ENCODE measurements at places on chromosomes 5 and 9.

GRCh38 chr9:133246562-133246961 lies 28.4 kb downstream of the ABO start:
- DNase-seq = no peak

DNA sequence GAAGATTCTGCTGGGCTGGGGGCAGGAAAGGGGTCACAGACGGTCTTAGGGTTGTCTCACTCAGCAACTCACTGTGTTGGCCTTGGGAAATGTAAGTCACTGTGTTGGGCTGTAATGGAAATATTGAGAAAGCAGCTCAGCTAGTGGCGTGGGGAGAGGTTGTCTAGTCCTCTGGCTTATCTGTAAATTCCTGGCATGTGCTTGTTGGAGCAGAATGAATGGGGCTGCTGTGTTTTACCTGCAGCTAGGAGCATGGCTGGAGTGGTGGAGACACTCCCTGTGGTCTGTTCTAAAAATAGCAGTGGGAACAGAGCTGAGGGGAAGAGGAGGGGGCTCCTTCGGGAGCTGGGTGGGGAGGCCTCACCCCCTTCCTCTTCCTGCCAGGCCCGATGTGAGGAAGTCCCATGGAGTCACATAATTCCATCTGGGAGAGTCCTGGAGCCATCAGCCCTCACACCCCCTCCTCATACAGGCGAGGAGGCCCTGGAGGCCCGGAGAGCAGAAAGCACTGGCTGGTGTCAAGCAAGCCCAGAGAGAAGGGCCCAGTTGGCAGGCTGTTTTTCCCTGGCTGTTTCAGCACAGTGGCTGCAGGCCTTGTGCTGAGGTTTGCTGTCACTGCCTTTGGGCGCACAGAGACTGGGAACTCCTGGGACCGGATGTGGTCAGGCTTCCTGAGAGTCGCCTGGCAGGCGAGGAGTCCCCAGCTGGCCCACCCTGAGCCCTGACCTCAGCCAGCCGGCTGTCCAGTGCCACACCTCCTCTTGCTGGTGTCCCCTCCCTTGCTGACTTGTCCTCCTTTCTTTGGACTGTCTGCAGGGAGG lies 84.9 kb downstream of the RGS3 start:
- DNase-seq = peak; percentile 14

DNA sequence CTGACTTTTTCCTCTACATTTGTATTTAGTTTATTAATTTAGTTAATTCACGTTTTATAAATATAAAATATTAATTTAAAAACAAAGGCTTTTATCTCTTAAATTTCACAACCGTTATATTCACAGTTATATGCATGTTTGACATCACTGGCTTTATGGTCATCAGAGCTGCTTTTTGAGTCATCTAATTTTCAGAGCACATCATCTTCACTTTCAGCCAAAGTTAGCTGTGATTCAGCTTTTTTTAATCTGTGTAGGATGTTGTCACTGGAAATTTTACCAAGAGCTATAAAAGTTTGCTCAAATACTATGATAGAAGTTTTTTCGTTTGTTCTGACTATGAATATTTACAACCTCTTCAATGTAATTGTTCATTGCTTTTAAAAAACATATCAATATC lies 12.4 kb downstream of the CDC37L1 start:
- DNase-seq = no peak

- peak; percentile 2 for DNase-seq
These were observed 38.1 kb downstream of the BASP1 start for GRCh38 chr5:17255471-17256021.

- DNase-seq = no peak
These were observed 203.7 kb downstream of the NXNL2 start for GRCh38 chr9:88738709-88739108.

DNA sequence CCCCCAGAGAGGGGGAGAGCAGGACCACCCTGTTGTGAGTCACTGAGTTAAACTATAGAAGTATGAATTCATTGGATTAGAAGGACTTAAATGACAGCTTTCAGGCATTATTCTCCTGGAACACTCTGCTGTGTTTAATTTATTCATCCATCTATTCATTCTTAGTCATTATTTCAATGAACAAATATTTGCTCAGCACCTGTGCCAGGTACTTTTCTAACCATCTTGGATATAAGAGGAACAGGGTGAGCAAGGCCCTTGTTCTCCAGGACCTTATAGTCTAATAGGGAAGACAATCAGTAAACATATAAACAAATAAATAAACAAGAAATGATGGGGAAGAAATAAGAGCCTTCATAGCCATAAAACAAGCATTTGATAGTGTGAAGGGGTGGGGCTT lies 483.9 kb upstream of the BRINP1 start:
- DNase-seq = no peak

DNA sequence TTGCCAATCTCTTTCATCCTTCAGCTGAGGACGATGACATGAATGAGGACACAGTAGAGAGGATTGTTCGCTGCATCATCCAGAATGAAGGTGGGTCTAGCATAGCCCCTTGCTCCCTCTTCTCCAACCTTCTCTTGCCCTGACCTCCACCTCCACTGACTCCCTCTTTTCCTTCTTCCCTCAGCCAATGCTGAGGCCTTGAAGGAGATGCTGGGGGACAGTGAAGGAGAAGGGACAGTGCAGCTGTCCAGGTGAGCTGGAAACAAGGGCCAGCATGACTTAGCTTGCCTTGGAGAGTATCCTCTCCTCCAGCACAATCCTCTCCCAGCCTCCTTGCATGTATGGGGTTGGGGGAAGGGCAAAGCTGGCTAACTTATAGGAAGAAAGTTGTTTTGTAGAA lies 2.0 kb downstream of the RELL2 start:
- no peak for DNase-seq

- DNase-seq = no peak
These were observed 39.7 kb upstream of the ANKDD1B start for GRCh38 chr5:75571547-75571946.

DNA sequence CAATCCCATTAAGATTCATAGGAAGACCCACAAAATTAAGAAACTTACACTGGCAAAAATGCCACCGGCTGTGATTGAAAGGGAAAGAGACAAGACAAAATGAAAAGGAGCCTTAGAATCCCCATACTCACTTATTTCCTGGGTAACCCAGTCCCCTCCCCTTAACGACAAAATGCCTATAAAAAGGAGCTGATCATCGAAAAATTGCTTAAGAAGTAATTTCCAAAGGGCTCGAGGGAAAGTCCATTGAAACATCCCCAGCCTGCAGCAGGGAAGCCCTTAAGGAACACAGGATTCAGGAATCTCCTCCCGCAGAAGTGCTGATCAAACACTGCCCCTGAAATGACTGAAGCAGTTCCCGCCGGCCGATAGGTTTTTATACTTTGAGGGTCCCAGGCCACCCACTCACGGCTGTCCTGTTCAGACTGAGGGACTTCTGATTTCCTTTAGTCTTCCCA lies 677 bp upstream of the ZNF79 start:
- no peak for DNase-seq

DNA sequence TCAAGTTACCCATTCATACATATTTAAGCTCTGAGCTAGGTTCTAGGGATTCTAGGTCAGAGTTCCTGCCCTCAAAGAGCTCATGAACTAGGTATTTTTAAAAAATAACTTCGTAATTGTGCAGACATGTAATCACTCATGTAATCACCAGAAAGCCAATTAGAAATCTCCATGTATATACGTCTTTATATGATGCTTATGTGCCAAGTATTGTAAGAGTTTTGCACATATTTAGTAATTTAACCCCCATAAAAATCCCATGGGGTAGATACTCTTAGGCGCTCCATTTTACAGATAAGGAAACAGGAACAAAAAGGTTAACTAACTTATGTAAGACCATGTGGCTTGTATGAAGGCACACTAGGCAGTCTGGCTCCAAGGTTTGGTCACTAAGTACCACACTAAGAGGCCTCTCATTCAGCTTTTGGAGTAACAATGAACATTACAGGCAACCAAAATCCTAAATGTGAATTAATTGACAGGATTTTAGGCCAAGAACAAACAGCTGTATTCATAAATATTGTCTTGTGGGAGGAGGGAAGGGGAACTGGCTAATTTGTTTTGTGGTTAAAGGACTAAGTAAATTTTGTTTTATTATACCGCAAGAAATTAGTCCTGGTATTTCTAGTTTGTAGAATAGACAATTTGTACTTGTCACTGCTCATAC lies 1.7 kb upstream of the OTULINL start:
- DNase-seq = no peak

GRCh38 chr5:8062521-8062920 lies 193.6 kb downstream of the MTRR start:
- DNase-seq = no peak

GRCh38 chr5:117041926-117042595 lies 467.4 kb upstream of the SEMA6A start:
- DNase-seq = no peak

GRCh38 chr9:5949103-5949699 lies 58.5 kb downstream of the MLANA start:
- DNase-seq = peak; percentile 54

DNA sequence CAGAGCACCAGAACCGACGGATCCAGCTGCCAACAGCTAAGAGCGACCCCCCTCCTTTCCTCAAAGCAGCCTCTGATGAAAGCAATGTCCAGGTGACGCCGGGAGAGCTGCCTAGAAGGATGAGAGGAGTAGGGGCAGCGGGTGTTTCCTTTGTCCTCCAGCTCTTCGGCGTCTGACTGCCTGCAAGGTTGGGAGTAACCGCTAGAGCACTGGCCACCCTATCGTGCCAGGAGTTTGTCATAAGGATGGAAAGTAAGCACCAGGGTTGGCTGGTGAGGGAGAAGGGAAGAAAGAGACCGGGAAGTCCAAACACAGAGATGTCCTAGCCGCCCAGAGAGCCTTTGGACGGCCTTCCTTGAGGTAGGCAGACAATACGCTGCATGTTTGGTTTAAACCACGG lies 10.8 kb downstream of the MRPL36 start:
- no peak for DNase-seq

DNA sequence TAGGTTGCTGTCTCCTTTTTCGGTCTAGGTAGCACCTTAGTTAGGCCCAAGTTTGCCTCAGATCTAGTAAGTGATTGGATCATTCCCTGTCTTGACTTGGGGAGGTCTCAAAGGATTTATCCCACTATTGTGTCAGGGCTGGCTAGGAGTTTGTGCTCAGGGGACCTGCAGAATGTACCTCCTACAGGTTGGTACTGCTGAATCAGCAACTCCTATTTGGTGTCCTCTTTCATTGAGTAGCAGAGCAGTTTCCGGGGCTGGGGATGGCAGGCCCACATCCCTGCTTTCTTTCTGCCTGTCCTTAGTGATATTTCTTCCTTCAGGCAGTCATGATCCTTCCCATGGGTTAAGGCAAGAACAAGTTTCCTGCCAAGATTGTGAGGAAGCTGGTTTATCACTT lies 192.9 kb upstream of the CCNH start:
- DNase-seq = no peak

DNA sequence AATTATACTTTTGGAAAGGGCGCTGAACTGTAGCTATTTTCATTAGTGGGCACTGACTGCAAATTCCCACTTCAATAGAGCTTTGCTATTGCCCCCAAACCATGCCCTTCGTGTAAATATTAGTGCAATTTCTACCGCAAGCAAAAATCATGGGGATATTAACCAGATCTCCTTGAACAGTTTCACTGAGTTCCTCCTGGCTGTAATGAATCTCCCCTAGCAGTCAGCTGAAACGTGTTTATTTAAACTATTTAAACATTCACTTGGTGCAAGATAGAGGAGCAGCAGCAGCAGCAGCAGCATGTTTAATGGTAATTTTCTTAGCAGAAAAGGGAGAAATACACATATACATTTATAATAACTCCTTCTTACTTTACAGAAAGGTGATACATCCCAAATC lies 54.4 kb downstream of the ARRDC3 start:
- no peak for DNase-seq

- DNase-seq = no peak
These were observed 62.5 kb downstream of the COL23A1 start for GRCh38 chr5:178527458-178528307.

DNA sequence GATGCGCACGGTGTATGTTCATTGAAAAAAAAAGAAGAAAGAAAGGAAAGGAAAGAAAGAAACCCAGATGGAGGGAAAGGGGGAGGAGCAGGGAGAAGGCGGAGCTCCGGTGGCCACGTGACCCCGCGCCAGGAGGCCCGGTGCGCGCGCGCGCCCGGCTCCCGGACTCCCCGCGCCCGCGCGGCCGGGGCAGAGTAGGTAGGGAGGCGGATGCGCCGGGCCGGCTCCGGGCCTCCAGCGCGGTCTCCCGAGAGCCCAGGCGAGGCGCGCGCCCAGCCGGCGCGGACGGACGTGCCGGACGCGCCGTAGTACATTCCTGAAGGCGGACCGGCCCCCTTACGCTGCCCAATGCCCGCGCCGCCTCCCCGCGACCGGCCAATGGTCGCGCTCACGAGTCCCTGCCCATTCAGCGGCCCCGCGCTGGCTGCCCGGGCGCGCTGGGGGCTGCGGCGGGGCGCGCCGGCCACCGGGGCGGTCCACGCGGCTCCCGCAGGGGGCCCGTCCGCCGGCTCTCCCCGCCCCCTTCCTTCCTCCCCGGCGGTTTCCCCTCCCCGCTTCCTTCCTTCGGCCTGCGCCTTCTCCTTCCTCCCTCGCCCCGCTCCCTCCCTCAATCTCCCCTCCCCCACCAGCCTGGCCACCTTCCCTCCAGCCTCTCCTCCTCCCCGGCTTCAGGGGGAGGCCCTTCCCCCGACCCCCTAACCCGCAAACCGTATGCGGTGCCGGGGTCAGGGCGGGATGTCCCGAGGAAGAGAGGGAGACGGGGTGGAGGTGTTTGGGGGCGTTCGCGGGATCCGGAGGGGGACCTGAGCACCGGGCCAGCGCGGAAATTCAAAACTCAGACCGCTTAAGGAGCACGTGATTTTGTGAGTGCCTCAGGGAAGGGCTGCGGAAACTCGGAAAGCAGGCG lies 5.8 kb downstream of the PTCH1 start:
- DNase-seq = peak; percentile 86

- DNase-seq = no peak
These were observed 22.7 kb downstream of the ITGA1 start for GRCh38 chr5:52810426-52810825.

DNA sequence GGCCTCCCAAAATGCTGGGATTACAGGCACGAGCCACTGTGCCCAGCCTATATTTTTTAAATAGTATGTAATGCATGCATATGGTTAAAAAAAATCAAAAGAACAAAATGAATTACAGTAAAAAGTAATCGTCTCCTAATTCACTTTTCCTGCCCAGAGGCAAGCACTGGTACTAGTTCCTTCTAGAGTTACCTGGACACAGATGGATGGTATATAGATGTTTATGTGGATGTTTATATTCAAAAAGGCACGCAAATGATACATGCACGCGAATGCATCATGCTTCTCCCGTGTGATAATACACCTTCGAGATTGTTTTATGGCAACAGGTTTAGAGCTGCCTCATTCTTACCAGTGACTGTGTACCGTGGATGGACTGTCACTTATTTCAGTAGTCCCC lies 21.4 kb downstream of the ABL1 start:
- no peak for DNase-seq

Measured in CD4-positive, alpha-beta T cell treated with Interleukin-17A for 1 hour (primary cell).